Activated CD4-positive, CD25-positive, alpha-beta regulatory T cell treated with anti-CD3 and anti-CD28 coated beads, Interleukin-2, amount 50 U/mL, for 16 hours (primary cell): ENCODE measurements at places on chromosomes 16 and 17.

GRCh38 chr17:77811521-77811920, 147.0 kb upstream of the TNRC6C start:
- DNase-seq: no peak

- peak; percentile 24 for DNase-seq
Observed at GRCh38 chr17:6755731-6756184, at the start of gene XAF1. Gene XAF1 (plus strand): TSS chr17:6756046. CDS start chr17:6756079, 33 bp downstream.

DNA sequence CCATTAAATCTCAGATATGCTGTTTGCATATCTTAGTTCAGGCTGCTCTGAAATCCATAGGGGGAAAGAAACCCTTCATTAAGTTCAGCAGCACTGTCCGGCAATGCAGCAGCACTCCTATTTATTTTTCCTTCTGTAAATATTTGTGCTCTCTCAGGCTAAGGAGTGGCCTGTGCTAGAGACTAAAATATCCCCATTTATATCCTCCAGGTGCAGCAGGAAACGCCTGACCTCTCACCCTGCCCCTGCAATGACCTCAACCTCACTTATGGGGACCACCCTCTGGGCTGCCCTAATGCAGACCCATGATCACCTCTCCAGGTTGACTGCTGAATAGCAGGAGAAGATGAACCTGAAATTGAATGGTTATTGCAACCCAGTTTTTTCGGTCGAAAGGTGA, 165.0 kb upstream of the ELAC2 start:
- no peak for DNase-seq

- no peak for DNase-seq
Observed at GRCh38 chr17:56929362-56929969, 15.6 kb upstream of the TRIM25 start.

DNA sequence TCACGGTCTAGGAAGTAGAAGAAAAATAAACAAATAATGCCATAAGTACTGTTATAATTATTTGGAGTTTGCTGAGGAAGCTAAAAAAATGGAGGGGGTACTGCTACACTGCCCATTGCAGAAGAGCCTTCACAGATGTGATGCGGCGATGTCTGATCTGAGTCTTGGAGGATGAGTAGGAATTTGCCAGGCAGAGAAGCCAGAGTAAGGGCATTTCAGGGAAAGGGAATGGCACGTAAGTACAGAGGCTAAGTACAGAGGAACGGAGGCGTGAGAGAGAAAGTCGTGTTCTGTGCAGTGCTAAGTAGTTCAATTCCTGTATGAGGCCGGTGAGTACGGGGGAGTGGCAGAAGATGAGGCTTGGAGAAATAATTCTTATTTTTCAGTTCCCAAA, 741 bp upstream of the GRB2 start:
- no peak for DNase-seq

GRCh38 chr17:77374170-77374936, 233.6 kb downstream of the SEC14L1 start:
- peak; percentile 33 for DNase-seq

DNA sequence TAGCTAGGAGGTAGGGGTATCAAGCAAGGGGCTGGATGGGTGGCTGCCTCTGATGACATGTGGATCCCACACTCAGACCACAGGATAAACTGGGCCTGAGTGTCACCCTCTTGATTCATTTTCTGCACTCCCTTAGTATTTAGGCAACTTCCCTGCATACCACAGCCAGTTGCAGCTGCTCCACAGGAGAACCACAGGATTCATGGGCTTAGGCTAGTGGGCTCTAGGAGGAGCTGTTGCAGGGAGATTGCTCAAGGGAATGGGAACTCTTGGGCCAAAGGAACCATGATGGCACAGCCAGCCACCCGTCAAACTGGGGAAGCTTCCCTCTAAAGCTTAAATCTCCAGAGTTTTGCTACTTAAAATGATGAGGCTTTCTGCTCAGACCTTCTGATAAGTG, 269.7 kb upstream of the ASIC2 start:
- DNase-seq: no peak
